ENCODE measurements at places on chromosomes 16 and 17.
A peak's percentile ranks its signal among the peaks of the same experiment; 100 is the strongest.

DNA sequence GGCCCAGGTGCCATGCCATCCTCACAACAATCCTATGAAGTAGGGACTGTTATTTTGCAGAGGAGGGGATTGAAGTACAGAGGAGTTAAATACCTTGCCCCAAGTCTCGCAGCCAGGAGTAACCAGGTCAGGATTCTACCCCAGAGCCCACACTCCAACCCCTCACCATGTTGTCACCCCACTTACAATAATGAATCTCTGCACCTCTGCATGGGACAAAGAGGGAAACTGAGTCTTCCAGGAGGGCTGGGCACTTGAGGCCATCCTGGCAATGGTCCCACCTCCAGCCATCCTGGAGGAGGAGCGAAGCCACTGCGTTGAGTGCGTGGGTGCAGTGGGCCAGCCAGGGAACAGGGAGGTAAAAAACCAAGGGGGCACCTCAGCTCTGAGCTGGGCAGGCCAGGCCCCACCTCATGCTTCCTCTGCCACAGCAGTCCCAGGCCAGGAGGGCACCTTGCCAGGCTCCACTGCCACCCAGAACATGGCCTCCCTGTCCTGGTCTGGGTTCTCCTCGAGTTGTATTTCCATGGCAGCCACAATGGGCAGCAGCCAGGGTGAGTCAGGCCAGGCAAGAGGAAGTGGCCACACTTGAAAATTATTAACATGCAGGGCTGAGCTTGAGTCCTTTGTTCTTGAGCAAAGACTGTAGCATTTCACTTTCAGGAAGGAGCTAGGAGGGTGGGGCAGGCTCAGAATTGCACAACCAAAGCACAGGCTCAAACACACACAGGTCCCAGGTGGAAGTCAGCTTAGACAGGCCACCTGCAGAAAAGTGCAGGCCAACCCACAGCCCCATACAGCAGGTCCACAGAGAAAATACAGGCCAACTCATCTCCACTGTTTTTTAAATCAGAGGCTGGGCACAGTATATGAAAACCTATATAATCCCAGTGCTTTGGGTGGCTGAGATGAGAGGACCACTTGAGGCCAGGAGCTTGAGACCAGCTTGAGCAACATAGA, 52.1 kb downstream of the CUEDC1 start:
- DNase-seq, result peak; percentile 91

- peak; percentile 90 for DNase-seq
Observed at GRCh38 chr17:60641810-60642220, 35.8 kb upstream of the BCAS3 start.

DNA sequence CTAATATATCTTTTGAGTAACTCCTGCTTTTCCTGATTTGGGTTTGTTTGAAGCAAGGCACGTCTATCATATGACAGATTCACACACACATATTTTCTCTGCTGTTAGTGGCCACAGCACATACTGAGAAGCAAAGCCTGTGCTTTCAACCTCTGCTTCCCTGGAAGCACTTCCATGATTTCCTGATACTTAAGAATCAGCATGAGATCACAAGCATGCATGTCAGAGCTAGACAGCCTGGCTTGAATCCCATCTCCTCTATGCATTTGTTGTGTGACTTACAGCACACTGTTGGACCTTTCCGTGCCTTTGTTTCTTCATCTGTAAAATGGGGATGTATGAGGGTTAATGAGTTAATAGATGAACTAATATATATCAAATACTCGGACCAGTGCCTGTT, 151.1 kb upstream of the NOL11 start:
- no peak for DNase-seq

GRCh38 chr16:11016524-11016988, 72.2 kb downstream of the CLEC16A start:
- DNase-seq, result no peak

DNA sequence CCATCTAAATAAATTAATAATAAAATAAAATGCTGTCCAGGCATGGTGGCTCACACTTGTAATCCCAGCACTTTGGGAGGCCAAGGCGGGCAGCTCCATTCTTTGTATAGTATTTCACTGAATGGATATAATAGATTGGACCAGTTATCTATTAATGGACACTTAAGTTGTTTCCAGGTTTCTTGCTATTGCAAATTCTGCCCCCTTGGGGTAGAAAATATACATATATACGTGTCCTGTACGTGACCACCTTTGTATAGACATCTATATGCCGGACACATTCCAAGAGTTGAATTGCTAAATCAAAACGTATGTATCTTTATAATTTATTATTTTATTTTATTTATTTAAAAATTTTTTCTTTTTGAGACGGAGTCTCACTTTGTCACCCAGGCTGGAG, 3.9 kb upstream of the EXOC7 start:
- peak; percentile 63 for DNase-seq

DNA sequence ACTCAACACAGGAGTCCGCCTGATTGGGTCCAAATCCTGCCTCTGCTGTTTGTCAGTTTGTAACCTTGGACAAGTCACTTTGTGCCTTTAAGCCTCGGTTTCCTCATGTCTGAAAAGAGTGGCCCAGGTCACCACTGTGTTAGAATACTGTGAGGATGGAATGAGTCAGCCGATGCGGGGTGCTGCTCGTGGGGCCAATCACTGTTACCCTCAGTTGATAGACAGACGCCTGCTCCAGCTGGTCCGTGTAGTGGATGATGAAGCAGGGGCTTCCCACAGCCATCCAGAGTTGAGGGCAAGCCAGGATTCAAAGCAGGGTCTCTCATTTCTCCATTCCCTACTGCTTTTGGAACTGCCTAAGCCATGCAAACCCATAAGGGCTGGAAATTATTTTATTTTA, 5.8 kb downstream of the FBXL19 start:
- DNase-seq, result no peak

DNA sequence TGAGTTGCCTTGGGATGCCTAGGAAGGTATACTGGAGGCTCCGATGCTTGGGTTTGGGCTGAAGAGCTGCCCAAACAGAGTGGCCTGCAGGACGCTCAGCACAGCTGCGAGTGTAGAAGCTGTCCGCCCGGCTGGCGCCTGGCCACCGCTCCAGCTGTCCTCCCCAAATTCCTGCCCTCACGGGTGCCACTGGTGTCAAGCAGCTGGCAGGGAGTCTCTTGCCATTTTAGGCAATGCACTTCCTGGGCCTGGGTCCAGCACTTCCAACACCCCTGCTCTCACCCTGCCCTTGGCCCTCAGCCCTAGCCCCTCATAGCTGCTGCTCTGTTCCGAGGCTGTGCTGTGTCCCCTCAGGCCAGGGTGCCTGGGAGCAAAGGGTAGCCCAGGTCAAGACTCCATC, 5.2 kb upstream of the PKMYT1 start:
- no peak for DNase-seq

DNA sequence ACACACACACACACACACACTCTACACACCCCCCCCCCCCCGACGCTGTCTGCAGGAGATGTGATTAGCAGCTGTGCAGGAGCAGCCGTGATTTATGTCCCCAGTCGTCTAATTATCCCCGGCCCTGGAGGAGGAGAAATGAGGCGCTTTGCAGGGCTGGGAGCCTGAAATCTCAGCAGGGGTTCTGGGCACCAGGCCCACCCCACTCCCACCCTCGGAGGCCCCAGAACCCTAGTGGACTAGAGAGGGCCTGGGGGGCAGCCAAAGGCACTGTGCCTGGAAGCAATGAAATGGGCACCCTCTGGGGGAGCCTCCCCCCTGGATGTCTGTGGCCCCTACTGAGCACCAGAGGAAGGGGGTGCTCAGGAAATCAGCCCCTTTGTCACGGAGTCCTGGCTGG, 134.2 kb upstream of the CIBAR2 start:
- DNase-seq, result no peak

GRCh38 chr16:23858542-23858941, 22.8 kb downstream of the PRKCB start:
- DNase-seq, result no peak

DNA sequence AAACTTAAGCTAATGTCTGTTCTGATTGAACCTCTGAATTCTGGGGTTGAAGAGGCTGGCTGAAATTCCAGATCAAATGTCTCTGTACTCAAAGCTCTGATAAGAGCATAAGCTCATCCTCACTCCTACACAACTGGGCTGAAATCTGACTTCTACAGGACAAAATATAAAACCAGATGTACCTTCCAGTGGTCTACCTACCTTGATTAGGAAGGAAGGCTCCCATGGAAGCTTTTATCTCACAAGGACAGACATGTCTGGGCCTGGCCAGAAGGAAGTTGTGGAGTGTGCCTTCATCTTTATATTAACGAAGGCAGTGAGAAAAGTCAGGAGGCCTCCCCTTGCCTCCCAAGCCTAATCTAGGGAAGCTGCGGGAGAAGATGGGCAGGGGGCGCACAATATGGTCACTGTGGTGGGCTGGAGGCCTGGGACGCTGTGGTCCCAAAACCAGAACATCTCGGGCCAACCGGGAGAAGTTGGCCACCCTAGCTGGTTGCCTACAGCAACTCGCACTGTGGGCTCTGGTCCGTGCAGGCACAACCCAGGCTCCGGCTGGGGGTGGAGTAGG, 55.6 kb upstream of the LRRC37A3 start:
- DNase-seq, result no peak

DNA sequence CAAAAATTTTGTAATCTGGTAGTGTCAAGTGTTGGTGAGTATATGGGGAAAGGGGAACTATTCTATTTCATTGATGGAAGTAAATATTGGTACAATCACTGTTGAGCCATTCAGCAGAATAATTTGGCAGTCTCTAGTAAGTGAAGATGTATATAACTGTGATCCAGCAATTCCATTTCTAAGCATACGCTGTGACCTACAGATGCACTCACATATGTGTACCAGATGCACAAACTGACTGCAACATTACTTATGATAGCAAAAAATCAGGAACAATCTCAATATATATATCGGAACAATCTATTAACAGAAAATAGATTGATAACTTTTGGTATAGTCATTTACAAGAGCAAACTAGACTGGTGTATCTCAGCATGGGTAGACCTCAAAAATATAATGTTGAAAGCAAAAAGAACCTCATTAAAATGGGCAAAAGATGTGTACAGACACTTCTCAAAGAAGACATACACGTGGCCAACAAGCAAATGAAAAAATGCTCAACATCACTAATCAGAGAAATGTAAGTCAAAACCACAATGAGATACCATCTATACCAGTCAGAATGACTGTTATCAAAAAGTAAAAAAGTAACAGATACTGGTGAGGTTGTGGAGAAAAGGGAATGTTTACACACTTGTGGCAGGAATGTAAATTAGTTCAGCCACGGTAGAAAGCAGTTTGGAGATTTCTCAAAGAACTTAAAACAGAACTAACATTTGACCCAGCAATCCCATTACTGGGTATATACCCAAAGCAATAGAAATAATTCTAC, 20.7 kb downstream of the ADAP2 start:
- peak; percentile 40 for DNase-seq

DNA sequence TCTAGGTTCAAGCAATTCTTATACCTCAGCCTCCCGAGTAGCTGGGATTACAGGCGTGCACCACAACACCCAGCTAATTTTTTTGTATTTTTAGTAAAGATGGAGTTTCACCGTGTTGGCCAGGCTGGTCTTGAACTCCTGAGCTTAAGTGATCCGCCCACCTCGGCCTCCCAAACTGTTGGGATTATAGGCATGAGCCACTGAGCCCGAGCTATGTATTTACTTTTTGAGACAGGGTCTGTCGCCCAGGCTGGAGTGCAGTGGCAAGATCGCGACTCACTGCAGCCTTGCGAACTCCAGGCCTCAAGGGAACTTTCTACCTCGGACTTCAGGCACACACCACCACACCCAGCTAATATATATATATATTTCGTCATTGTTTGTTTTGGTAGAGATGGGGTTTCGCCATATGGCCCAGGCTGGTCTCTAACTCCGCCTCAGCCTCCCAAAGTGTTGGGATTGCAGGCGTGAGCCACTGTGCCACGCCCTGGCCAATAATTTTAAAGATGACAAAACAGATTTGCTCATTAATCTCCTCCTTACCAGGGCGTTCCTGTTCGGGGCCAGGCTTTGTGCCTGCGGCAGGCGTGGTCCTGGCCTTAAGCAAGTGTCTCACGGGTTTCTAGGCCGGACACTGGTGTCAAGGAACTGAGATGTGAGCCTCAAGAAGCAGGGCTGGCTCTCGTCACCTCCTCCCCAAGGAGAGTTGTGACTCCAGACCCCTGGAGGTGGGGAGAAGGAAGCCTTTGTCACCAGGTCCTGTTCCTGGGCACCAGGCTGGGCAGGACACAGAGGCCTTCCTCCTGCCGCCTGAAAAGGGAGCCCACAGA, 4.3 kb upstream of the NPW start:
- DNase-seq, result peak; percentile 28

- DNase-seq, result no peak
Observed at GRCh38 chr16:15517743-15518377, 83.5 kb downstream of the BMERB1 start.

GRCh38 chr17:29368926-29369325, 21.2 kb upstream of the TAOK1 start:
- no peak for DNase-seq

GRCh38 chr17:45108595-45109521, 23.5 kb downstream of the PLCD3 start:
- DNase-seq, result peak; percentile 34

- DNase-seq, result no peak
Observed at GRCh38 chr16:22898131-22898530, 84.2 kb downstream of the HS3ST2 start.

GRCh38 chr17:80108036-80108971, 6.9 kb downstream of the GAA start:
- DNase-seq, result no peak

DNA sequence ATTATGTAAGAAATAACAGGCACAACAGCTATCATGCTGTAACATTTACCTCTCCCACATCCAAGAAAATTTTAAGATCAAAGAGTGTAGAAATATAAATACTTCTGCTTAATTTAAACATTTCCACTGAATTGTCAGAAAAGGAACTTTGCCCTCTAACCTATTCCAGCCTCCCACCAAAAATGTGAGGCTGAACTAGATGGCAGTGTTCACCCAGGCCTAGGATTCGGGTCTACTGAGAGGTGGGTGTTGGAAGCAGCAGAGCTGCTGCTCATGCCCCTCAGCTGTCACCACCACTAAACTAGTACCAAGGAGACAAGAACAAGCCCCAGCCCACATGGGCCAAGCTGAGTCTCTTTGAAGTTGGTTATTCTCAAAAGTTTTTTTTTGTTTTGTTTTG, 11.3 kb downstream of the CIAPIN1 start:
- DNase-seq, result no peak

DNA sequence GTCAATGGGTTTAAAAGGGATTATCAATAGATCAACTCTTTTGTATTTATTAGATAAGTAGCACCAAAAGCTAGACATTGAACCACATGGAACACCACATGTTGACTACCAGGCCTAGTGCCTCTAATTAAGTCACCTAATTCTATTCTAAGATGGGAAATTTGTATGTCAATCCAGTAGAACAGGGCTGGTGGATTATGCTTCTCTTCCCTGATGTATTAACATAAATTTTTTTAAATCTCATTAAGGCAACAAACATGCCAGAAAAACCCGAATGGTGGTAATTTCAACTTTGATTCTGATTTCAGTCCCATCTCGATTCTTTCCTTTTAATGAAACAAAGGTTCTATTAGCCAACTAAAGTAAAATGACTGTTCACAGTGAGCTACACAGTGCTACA, 92.6 kb downstream of the KANSL1 start:
- DNase-seq, result no peak

GRCh38 chr17:29246628-29247027, at the start of gene CRYBA1:
CRYBA1 (plus strand) TSS chr17:29246859; CDS start chr17:29246864, 5 bp downstream.
- DNase-seq, result no peak
